ENCODE measurements at places on chromosomes 6 and 20.

GRCh38 chr6:28758046-28758817 is 165.6 kb downstream of the TRIM27 start:
- no peak for DNase-seq

DNA sequence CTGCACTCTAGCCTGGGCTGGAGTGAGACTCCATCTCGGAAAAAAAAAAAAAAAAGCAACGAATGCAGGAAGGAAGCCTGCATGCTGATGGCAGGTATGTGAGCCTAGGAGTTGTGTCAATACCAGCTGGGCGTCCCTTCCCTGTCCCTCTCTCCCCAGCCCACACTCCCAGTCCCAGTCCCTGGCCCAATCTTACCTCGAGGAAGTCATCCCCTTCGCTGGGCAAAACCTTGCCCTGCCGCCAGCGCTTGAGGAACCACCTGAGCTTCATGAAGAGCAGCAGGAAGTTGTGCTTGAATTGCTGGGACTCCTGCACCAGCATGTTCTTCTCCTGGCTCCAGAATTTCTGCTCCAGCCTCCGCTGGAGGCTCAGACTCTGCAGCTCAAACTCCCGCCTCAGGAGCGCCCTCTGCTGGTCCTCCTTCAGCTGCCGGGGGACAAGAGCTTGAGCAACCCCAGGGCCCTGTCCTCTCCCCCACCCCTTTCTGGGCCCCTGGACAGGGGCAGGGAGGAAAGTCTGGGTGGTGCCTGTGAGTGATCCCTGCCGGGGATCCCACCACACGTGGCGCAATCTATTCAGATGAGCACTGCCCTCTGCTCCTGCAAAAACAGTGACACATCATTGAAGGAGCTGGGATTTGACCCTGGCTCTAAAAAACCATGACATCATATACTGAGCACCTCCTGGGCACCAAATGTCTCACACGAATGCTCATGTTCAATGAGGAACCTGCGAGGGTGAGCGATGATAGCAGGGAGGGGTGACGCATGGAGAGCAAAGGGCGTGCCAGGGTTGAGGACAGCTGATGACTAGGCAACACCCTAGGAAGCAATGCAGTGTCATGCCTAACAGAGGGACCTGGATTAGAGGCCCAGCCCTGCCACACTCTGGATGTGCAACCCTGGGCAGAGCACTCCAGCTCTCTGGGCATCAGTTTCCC is 35.0 kb upstream of the DSN1 start:
- peak; percentile 97 for DNase-seq

DNA sequence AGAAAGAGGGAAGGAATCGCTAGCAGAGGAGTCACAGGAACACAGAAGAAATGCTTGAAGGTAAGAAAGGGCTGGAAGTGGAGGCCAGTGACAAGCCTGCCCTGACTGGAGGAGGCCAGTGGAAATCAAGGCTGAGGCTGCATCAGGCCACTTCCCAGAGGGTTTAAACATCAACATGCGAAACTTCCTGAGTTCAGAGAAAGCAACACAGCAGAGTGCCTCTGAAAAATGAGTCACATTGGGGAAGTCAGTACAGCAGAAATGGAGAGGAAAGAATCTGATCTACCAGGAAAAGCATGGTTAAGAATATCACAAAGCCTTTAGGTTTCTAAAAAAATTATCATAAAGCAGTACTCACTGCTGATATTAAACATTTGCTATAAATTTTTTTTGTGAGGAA is 23.3 kb downstream of the NAPB start:
- peak; percentile 67 for DNase-seq

GRCh38 chr6:44012078-44012493 is 115.2 kb downstream of the MRPL14 start:
- DNase-seq: peak; percentile 92

DNA sequence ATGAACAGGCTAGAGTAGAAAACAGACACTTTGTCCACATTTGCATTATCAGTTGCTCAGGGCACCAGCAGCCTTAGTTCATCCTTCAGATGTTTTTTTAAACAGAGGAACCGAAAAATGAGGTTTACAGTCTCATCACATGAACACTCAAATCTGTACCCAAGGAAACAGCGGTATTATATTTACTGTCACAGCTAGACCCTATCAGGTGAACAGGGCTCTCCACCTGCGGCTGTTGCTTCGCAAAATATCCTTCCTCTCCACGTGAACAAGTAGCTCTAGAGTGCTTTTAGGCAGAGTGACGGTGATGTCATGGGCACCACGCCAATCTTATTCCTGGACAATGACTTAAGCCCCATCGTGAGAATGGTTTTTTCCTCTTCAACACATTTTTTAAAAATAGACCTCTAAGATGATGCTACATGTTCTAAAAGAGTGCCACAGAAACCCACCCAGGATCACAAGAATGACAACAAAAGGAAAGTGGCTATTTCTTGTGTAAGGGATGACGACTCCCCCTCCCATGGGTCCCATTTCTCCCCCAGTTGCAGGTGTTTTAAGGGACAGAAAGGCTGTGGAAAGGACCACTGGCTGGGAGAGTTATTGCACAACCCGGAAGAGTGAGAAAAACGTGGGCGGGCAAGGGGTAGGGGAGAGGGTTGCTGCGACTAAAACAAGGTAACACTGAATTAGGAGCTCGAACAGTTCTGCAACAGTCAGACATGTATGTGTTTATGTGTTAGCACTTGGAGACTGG is 77.7 kb downstream of the EFHC1 start:
- no peak for DNase-seq

DNA sequence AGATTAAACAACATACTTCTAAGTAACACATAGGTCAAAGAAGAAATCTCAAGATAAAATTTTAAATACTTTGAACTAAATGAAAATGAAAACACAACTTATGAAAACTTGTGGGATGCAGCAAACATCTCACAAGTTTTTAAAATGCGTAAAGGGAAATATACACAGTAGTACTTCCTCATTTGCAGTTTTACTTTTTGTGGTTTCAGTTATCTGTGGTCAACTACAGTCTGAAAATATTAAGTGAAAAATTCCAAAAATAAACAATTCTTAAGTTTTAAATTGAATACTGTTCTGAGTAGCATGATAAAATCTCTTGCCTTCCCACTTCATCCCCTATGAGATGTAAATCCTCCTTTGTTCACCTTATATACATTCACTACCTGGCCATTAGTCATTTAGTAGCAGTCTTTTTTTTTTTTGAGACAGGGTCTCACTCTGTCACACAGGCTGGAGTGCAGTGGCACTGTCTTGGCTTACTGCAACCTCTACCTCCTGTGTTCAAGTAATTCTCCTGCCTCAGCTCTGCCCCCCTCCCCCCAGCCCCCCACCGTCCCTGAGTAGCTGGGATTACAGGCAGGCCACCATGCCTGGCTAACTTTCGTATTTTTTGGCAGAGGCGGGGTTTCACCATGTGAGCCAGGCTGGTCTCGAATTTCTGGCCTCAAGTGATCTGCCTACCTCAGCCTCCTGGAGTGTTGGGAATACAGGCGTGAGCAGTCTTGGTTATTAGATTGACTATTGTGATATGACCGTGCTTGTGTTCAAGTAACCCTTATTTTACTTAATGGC is 154.6 kb upstream of the AHI1 start:
- DNase-seq: peak; percentile 63

GRCh38 chr20:53597030-53597482 is 3.4 kb upstream of the ZNF217 start:
- DNase-seq: no peak

DNA sequence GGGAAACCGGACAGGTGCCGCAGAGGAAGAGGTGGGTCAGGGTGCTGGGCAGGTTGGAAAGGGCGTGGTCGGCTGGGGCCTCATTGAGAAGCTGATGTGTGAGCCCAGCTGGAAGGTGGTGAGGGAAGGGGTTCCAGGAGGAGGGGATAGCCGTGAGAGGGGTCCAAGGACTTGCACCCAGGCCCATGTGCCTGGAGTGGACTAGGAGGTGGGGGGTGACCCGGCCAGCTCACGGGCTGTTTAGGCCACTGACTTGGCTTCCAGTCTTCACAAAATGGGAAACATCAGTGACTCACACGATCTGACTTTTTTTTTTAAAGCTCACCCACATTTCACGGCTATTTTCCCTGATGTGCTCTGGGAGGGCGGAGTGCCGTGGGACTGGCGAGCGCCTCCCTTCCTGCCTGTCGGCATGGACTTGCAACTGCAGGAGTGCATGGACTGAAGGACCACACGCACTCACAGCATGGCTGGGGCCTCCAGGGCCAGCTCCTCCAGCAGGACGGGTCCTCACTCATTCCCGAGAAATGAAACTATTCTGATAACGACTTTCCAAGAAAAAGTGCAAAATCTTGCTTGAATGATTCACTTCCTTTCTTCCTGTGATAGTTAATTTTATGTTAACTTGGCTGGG is 13.5 kb upstream of the PDE10A start:
- no peak for DNase-seq

- no peak for DNase-seq
These were observed 217.7 kb upstream of the SULF2 start for GRCh38 chr20:48003021-48003420.

DNA sequence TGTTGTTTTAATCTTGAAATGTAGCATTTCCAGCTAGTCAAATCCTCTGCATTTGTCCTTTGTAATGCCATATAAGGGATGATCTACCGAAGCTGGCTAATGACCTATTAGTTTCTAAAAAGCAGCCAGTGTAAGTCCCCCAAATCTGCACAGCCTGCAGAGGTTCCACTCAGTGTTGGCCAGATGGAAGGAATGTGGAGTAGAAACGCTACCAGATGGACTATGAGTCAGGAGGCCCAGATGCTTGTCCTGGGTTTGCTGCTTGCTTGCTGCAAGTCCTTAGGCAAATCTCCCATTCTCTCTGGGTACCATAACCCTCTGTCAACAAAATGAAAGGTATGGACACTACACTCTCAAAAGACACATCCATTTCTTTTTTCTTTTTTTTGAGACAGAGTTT is 149.8 kb downstream of the BTBD9 start:
- no peak for DNase-seq

DNA sequence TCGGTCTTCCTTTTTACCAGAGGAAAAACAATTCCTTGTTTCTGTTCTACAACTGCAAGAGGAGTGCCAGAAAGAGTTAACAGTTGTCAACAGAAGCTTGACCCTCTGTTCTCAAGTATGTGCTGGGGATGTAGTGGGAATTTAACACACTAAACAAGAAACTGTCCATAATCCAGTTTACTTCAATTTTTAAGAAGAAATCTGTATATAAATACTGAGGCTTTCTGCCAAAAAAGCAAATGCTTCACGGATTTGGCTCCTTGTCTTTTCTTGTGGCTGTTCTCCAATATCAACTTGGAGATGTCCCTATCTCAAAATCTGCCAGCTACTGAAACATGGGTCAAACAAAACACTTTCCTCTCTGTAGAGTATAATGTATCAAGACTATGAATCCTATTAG is 26.8 kb downstream of the REV3L start:
- DNase-seq: no peak

Data from suppressor macrophage treated with lipopolysaccharide for 4 hours (primary cell).